Cortex of kidney (tissue), 1 donor: ENCODE measurements at places on chromosomes 13 and 19.

DNA sequence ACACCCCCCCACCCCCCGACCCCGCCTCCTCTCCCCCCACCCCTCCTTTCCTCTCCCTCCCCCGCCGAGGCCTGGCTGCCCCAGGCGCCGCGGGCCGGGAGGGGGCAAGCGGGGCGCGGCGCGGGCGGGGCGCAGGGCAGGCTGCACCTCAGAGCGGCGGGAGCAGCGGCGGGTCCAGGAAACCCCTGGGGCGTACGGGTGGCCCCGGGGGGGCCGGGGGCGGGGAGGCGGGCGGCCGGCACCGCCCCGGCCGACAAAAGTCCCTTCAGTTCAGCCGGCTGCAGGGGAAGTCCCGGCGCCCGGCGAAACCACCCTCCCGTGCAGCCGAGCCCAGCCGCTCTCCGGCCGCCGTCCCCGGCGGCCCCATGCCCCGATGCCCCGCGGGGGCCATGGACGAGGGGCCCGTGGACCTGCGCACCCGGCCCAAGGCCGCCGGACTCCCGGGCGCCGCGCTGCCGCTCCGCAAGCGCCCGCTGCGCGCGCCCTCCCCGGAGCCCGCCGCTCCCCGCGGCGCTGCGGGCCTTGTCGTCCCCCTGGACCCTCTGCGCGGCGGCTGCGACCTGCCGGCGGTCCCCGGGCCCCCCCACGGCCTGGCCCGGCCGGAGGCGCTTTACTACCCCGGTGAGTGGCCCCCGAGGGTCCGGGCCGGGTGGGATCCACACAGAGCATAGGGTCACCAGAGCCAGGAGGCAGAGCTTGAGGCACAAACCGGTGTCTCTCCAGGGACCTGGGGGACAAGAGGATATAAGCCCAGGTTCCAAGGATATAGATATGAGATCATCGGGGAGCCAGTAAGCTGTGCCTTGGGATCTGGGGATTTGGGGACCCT is at the start of gene BCL3:
TSS of gene BCL3 (plus strand) at position 283 of the 829 bp plus-strand sequence. CDS start at position 366, 83 bp downstream.
- DNase-seq: no peak

DNA sequence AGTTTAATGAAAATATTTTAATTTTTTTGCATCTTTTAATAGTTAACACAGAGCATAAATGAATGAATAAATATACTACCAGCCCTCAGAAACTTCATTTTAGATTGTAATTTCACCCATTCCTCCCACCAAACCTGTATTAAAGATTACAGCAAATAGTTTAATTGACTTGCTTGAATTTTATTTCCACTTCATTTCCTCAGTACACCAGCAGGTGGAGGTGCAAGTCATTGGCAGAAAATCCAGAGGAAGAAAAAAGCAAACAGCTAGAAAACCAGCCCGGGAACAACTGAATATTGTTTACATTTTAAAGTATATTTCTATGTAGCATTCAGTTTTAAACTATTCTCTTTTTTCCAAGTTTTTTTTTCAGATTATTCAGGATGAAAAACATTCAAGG is 177.8 kb downstream of the OLFM4 start:
- DNase-seq: no peak

DNA sequence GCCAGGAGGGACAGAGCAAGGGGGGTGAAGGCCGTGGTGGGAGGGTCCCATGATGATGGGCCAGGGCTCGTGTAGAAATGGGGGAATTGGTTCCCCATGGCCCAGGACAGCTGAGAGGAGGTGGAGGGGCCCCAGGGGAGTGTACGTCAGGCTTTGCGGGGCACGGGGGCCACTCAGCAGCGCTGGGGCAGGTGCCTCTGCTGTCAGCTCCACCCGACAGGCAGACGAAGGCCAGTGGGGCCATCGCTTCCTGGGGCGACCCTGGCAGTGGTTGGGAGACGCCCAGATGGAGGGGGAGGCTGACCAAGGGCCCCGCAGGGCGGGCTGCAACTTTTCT is 1.9 kb upstream of the TEKTIP1 start:
- DNase-seq: no peak

GRCh38 chr13:37348916-37349643 is 243.6 kb upstream of the CSNK1A1L start:
- no peak for DNase-seq

GRCh38 chr13:99970651-99971575 is 654 bp downstream of the ZIC5 start:
- DNase-seq: no peak

DNA sequence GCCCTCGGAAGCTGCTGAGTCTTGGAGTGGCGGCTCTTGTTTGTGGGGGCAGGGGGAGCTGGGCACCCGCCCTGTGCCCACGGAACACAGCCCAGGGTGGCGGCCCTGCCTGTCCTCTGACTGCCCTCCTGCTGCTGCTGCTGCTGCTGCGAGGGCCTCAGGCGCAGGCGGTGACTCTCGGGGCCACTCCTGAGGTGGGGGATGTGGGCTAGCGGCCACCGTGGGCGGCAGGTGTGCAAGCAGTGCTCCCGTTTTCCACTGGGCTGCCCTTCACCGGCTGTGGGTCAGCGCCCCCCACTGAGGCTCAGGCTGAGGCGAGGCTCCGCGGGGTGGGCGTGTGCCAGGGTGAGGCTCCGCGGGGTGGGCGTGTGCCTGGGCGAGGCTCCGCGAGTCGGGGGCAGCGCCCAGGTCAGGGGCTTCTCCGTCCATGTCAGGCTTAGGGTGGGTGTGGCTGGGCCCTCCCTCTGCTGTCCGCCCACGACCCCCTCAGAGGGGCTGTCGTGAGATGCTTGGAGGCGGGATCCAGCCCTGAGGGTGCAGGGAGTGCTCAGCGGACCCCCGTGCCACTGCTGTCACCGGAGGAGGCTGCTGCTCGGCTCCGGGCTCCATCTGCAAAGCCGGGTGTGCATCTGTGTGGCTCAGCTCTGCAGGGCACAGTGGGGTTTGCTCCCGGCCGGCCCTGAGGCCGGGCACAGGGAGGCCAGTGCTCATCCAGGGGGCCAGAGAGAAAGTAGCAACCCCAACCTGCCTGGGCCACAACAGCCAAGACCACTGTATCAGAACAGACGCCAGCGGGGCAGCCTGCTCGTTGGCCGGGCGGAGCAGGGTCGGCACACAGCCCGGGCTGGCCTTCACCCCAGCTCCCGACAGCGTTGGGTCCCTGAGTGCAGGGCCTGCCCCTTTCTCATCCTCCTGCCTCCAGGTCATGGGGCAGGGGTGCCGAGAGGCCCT is 14.5 kb downstream of the CSNK1G2 start:
- DNase-seq: no peak

DNA sequence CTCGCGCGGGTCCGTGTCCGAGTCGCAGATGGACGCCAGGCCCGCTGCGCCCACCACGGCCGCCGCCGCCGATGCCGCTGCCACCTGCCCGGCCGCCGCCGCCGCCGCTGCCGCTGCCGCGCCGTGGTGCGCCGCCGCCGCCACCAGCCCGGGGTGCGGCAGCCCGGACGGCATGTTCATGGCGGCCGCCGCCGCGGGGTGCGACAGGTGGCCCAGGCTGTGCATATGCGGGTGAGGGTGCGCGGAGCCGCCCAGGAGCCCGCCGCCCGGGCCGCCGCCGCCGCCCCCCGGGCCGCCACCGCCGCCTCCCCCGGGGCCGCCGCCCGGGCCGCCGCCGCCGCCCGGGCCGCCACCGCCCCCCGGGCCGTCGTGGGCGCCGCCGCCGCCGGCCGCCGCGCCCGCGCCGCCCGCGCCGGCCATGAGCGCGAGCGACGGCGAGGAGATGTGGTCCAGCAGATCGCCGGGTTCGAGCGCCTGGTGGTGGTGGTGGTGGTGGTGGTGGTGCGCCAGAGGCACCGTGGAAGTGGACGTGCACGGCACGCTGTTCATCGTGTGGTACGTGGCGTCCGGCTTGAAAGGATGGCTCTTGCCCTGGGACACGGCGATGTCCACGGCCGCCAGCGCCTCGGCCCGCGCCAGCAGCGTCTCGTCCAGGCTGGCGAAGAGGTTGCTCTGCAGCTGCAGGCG is 1.3 kb downstream of the POU4F1 start:
- no peak for DNase-seq

GRCh38 chr13:68727798-68728197 is 1379.8 kb upstream of the ATXN8OS start:
- no peak for DNase-seq

GRCh38 chr19:32339988-32340874 is 5.2 kb upstream of the ZNF507 start:
- no peak for DNase-seq

GRCh38 chr19:32337084-32337808 is 8.2 kb upstream of the ZNF507 start:
- no peak for DNase-seq

- no peak for DNase-seq
These were observed 11.1 kb upstream of the BCL3 start for GRCh38 chr19:44737238-44738071.

GRCh38 chr13:76783798-76784197 is 102.4 kb downstream of the KCTD12 start:
- no peak for DNase-seq
